ENCODE measurements at places on chromosomes 2 and 18. TPM values are rescaled to one million over a fixed set of nuclear protein-coding genes. Genes with fewer than 3 reads are reported as not detected.

DNA sequence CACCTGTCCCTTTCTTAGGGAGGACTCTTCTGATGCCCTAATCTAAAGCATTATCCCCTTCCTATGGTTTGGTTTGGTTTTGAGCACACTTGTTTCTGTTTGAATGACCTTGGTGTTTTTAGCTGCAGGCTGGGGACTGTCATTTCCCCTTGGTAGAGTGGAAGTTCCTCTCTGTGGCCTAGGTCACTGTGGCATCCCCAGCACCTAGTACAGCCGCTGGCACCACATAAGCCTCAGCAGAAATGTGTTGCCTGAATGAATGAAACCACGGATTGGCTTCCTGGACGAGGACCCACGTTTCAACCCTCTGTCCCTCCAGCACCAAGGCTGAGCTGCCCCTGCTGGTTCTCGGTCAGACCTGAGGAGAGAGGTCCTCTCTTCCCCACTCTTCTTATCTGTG, 159.9 kb downstream of the CTIF start:
- DNase-seq, result no peak

- DNase-seq, result no peak
Measured at GRCh38 chr2:44360749-44361329, 455 bp downstream of the PREPL start.

DNA sequence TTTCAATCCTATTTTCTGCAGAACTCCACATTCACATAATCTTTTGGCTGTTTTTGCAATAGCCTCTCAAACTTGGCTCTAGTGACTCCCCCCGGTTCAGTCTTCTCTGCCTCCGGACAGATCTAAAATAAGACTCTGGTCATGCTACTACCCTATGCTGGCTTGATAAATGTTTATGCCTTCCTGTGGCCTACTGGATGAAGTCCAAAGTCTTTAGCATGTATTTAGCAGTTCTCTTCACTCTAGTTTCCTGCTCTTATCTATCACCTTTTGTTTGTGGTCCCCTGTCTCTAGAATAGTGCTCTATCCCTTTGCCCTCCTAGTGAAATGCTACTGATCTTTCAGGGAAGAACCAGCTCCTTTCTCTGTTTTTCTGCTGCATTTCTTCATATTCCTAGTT, 14.4 kb downstream of the ADCYAP1 start:
- no peak for DNase-seq

DNA sequence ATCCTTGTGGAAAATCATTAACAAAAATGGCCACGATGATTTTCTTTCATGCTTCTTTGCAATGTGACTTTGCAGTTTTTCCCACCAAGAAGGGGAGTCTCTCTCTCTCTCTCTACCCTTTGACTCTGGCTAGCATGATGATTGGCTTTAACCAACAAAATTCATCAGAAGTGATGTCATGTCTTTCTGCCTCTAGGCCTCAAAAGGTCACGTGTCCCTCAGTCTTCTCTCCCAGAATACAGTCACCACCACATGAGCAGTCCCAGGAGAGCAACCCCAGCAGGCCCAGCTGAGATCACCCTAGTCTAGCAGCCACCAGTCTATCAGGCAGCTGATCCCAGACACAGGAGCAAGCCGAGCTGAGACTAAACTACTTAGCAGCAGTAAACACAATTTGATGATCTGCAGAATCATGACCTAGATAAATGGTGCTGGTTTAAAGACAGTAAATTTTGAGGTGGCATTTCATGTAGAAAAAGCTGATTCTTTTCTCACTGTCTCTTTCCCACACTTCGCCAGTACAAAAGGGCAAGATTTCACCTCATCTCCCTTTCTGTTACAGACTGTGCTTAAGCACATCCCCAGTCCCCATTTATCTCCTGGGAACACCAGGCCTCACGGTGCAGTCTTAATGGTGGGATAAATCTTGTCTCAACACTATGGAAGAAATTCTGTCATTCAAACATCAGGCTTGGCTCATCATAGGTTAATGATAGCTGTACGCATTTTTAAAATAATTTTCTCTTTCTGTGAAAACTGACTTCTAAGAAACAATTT, 132.7 kb downstream of the SCG2 start:
- DNase-seq, result no peak

GRCh38 chr2:44479127-44479887, 117.6 kb downstream of the CAMKMT start:
- DNase-seq, result peak; percentile 85

DNA sequence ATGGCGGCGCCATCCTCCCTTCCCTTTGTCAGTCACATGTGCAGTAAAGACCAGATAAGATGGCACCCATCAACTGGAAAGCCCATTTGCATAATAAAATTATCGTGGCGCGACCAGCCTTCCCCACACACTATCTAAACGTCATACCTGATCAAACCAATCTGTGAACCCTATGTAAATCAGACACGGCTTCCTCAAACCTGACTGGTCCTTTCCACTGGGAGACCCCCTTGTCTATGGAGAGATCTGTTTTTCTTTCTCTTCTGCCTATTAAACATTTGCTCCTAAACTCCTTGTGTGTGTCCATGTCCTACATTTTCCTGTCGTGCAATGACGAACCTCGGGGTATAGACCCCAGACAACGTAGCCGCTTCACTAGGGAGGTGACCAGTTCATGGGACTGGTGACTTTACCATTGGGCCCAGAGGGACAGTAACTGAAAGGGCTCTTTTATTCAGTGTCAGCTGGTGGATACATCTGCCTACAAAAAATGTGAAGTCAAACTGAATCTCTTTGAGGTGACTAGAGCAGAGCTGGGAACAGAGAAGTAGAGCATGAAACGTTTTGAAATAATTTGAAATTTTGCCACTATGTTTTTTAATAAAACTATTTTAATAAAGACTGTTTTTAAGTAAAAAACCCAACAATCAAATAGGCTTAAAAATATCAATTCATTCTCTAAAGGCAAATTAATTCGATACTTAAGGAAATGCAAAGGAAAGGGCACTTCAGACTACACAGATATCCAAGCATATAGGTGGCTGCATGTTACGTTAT, 87.5 kb downstream of the SOCS6 start:
- no peak for DNase-seq

DNA sequence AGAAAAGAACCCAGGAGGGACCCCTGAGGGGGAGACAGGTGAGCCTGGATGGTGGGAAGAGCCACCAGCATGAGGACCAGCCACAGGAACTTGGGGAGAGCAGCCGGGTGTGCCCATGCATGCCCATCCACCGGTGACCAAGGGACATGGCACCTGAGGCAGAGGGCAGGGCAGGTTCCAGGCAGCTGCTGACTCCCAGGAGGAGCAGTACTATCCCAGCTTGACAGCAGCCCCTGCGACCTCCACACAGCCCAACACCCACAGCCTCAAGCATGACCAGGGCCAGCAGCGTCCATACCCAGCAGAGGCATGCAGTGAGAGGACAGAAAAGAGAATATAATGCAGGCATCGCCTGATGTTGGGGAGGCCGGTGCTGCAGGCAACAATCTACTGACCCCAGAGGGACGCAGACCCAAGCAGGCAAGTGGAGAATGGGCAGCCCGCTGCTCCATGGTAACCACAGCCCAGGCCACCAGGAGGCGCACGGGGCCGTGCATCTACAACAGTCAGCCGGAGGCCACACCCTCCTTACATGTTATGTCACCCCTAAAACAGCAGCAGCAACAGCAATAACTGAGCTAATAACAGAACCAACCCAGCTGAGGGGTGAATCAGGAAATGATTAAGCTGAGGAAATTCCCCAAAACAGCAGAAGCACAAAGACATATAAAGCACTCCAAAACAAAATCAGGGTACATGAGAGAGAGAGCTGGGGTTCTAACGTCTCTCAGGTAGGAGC, 44.1 kb downstream of the ANKMY1 start:
- DNase-seq, result peak; percentile 87

- DNase-seq, result no peak
Measured at GRCh38 chr2:212408524-212408923, 130.1 kb downstream of the ERBB4 start.

DNA sequence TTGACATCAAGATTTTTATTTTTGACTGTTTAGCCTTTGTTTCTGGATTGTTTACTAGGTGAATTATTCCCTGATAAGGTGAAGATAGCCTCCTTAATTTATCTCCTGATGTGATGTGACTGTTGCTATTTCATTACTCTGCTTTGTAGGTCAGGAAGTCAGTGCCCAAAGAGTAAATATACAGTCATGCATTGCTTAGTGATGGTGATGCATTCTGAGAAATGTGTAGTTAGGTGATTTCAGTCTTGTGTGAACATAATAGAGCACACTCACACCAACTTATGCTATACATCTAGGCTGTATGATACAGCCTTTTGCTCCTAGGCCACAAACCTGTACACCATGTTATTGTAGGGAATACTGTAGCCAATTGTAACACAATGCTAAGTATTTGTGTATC, 102.4 kb upstream of the THUMPD2 start:
- DNase-seq, result no peak

DNA sequence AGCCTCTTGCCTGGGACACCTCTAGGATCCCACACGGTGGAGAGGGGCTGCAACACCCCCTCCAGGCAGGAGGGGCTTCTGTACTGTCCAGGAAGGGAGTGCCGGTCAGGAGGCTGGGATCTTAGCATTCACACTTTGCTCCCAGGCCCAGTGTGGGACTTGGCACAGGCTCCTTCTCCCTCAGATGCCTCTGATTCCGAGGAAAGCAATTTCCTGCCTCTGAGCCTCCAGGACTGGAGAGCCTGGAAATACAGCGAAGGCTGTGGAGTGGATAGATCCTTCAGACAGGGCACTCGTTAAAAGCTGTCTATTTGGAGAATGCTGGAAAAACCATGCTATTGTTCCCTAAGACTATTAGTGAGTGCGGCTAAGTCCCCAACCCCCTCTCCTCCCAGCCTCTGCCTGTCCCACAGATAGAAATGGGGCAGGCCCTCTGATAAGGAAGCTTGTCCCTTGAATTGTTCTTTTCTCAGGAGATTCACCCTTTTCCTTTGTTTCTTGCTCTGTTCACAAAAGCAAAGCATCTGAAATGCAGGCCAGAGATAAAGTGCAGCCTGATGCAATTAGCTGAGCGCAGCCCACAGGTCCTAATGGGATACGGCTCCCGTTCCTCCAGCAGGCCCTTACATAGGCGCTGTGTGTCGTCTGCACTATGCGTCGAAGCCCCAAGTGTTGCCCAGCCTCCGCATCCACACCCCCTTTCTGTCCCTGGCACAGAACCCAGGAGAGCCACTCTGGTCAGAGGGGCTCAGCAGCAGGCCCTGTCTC, 252.2 kb downstream of the KLHL29 start:
- peak; percentile 47 for DNase-seq

- DNase-seq, result no peak
Measured at GRCh38 chr2:70887550-70888246, 48.0 kb upstream of the ATP6V1B1 start.

DNA sequence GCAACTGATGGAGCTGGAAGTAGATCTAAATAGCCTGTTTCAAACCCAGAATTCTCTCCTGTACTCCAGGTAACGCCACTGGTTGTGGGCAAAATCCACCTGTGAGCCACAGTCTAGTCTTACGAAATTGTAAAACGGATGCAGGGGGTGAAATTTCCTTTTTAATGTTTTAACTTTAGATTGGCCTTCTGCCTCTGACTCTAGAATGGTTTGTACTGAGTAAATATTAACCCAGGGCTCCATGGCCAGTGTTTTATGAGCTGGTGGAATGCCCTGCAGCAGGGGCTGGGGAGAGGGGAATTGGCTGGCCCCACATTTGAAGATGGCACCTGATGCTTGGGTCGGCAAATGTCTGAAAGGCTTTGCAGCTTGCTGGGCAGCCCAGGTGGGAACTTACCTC, 156.6 kb downstream of the MYCN start:
- no peak for DNase-seq

GRCh38 chr2:60100034-60100433, 453.4 kb downstream of the BCL11A start:
- no peak for DNase-seq

DNA sequence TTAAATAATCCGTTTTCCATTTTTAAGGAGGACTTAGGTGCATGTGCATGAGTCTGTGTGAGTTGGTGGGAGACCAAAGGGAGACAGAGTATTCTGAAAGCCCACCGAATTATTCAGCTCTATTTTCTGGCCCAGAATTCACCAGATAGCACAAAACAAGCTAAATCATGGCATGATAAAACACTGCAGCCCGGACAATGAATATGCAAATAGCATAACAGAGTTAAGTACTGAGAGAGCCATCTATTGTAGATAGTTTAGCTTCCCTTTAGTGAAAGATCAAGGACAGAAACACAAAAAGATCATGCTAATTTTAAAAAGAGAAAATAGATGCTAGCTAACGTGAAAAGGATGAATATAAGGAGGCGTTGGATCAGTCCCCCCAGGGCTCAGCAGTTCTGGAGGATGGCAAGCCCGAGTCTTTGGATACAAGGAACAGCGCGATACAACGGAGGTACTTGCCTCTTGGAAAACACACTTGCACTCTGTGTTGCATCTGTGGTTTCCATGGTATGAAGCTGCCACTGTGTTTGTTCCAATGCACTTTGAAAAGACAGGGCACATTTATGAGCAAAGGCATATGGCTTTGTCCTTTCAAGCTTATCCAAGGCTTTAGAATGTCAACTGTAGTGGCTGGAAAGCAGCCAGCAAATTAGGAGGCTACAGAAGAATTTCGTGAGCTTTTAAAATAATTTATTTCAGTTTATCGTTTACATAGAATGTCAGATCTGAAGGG, 119.9 kb downstream of the LYPD1 start:
- DNase-seq, result peak; percentile 21

- no peak for DNase-seq
Measured at GRCh38 chr2:3664925-3665324, 6.9 kb downstream of the ALLC start.

- peak; percentile 21 for DNase-seq
Measured at GRCh38 chr2:19812166-19812565, 89.6 kb downstream of the TTC32 start.

DNA sequence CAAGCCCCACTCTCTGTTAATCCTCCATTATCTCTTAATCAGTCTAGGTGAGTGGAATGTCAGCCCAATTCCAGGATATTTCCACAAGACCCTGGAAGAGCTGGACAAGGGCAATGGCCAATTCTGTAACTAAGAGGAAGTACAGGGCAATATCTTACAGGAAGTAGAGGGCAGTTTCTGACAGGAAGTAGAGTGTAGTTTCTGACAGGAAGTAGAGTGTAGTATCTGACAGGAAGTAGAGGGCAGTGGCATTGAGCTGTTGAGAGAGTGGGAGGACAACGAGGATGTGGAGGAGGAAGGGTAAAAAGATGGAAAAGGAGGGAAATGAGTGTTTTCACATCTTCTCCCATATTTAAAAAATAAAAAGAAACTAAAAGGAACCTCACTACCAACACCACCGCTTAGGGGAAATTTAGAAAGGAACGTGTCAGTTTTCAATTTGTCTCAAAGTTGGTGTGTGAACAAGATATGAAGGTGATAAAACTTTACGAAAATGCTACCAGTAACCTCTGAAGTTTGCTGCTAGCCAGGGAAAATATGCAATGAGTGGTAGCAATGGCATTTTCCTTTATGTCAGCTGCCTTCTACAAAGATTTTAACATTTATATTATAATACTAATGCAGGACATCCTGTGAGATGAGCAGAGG, 430.9 kb upstream of the HNRNPA3 start:
- no peak for DNase-seq

NT5C1B gene
- 1.4 TPM for polyA plus RNA-seq

POTEI gene
- 0.76 TPM for polyA plus RNA-seq

TMEM178A gene
- 11.1 TPM for polyA plus RNA-seq

FAM98A gene
- polyA plus RNA-seq, result 34.3 TPM

IER3IP1 gene
- 23.7 TPM for polyA plus RNA-seq

ALPG gene
- not detected for polyA plus RNA-seq

PSD4 gene
- 15.3 TPM for polyA plus RNA-seq

BCS1L gene
- 54.2 TPM for polyA plus RNA-seq
